ENCODE measurements at places on chromosomes 6 and 20.

DNA sequence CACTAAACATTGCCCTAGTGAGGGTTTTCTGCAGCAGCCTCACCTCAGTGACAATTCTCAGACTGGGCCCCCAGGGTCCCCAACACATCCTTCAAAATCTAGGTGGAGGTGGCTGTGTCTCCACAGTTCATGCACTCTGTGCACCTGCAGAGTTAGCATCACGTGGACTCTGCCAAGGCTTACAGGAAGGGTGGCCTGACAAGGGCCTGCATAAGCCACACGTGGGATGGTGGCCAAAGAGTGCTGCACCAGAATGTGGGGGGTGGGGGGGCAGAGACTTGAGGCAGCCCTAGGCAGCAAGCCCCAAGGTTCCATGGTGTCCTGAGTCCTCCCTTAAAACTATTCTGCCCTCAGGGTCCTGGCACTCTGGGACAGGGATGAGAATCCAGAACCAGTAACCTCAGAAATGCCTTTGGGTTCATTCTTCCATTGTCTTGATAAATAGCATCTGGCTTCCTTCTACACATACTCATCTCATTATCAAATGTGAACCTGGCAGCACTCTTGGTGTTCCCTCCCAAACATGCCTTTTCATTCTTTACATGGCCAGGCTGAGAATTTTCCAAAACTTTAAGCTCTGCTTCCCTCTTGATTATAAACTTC, 1.6 kb upstream of the SERPINB1 start:
- DNase-seq, result no peak

DNA sequence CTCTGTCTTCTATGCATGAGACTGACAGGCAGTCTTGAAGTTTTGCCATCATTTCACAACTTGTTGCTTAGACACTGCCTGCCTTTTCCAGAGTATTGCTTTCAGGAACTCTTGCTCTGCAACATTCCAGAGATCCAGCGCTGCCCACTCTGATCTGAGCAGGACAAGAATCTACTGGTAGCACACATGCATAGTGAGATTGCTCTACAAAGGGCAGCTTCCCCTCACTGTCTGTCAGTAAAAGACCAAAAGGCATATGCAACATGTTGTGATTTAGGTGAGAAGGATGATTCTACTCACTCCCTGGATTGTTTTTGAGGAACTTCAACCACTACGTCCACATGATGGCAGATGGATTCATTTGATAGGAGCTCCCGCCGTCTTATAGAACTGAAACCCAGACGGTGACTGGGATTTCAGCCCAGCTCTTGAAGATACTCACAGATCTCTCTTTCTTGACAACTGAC, 259.1 kb downstream of the ARID1B start:
- no peak for DNase-seq

- DNase-seq, result peak; percentile 92
These were observed 61.6 kb downstream of the RAB44 start for GRCh38 chr6:36759148-36759759.

GRCh38 chr20:57461726-57462125, 63.2 kb downstream of the CTCFL start:
- DNase-seq, result no peak

GRCh38 chr20:64051561-64052325, 2.3 kb upstream of the SOX18 start:
- no peak for DNase-seq

GRCh38 chr20:21189761-21190523, 64.1 kb downstream of the KIZ start:
- DNase-seq, result peak; percentile 42

DNA sequence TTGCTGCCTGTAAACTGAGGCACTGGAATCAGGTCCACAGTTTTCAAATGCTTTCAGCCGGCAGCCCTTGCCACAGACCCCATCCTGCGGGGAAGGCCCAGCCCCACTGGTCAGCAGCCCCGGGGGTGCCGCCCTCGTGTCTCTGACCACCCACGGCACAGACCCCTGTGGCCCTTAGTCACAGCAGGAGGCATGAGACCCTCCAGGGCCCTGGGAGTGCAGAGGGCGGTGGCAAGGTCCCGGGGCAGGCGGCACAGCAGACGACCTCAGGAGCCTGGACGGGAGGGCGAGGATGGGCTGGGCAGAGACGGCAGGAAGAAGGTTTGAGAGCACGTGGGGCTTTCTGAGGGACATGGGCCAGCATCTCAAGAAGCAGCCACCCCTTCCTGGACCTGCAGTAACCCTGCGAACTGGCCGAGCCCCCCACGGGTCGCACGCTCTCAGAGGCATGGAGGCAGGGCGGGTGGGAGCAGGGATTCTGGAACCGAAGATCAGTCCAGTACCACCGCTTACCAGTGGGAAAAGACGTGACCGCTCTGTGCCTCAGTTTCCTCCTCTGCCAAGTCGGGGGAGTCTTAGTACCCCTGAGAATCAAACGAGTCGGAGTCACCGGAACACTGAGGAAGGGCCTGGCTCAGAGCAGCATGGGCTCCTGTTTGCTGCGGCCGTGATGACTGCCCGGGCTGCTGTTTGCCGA, 140.7 kb downstream of the TAF4 start:
- DNase-seq, result no peak

DNA sequence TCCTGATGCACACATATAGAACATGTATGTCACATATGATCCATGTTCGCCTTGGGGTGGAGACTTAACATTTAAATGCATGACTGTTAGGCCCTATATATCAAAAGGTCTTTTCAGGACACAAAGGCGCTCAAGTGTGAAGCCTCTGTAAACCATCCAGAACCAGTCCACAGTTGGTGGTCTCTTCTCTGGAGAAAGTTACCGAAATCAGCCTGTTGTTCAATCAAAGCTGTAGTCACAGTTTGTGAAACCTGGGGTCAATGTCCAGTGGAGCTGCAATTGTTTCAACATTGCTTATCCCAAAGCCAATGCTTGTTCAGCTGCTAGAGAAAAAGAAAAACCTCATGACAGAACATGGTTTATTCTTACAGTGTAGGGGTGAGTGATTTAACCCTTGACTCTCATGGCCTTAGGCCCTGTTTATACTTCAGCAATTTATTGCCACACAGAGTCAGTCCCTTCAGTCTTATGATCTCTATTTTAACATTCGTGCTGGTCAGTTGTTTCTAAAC, 193.6 kb upstream of the CST7 start:
- no peak for DNase-seq

DNA sequence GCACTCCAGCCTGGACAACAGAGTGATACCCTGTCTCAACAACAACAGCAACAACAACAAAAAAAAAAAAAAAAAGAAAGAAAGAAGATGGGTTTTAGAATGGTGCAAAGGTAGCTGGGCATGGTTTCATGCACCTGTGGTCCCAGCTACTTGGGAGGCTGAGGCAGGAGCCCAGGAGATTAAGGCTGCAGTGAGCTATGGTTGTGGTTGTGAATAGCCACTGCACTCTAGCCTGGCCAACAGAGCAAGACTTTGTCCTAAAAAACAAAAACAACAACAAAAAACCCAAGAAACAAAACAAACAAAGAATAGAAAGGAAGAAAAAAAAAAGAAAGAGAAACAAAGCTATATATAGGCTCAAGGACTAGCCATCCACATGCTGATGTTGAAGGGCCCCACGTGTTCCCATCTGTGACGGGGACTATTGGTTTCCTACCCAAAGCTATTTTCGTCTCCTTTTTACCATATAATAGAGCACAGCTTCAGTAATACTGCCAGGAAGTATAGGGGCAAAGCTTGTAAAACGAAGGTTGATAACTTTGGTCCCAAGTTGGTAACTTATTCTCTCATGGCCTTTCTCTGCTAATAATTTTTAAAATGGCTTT, 7.9 kb upstream of the EEF1E1 start:
- DNase-seq, result no peak

- DNase-seq, result no peak
These were observed 269.5 kb upstream of the CITED2 start for GRCh38 chr6:139643986-139644385.

GRCh38 chr6:104995989-104996617, 39.2 kb downstream of the LIN28B start:
- DNase-seq, result no peak

GRCh38 chr6:80440496-80441115, 334.1 kb downstream of the BCKDHB start:
- no peak for DNase-seq

DNA sequence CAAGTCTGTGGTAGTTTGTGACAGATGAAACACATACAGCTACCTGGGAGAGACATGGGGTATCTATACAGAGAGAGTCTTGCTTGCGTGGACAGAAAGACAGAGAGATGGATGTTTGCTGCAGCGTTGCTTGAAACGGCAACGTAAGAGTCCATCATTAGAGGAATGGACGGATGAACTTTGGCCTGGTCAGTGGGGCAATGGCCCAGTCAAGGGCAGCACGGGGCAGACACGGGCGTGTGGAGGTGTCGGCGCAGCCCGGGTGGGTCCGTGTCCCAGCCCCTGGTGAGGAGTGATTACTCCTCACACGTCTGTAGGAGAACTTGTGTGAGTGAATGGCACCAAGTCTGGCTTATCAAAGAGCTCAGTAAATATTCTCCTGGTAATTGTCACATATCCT, 21.9 kb downstream of the DACT2 start:
- no peak for DNase-seq

GRCh38 chr6:139355172-139355571, 19.3 kb downstream of the CITED2 start:
- DNase-seq, result no peak

GRCh38 chr6:88238065-88238464, 71.9 kb upstream of the CNR1 start:
- peak; percentile 40 for DNase-seq

GRCh38 chr6:7628479-7628878, 38.5 kb downstream of the SNRNP48 start:
- DNase-seq, result no peak

- DNase-seq, result no peak
These were observed 78.0 kb upstream of the SMIM8 start for GRCh38 chr6:87244380-87244779.

DNA sequence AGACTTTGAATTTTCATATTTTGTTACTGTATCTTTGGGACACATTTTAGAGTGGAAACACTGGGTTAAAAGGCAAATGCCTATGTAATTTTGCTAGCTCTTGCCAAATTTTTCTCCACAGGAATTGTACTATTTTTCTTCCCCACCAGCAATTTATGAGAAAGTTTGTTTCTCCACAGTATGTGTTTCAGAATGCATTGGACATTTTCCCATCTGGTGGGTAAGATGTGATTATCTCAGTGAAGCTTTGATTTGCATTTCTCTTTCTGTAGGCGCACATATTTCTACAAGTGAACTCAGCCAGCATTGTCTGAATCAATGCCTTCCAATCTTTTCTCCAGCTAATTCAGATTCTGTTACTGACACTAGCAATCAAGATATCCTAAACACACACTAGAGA, 157.8 kb downstream of the RCAN2 start:
- no peak for DNase-seq

DNA sequence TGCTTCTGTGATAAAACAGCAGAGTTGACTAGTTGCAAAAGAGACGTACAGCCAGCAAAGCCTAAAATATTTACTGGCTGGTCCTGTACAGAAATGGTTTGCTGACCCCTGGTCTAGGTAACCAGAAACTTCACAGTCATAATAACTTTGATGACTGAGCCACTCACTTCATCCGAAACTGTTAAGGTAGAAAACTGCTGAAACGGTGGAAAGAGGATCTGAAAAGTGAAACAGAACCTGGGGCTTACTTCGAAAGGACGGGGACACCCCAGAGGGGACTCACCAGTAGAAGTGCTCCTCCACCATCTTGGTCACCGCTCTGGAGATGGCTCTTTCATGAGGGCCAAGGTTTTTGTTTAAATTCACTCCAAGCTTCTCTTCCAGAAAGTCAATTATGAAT, 16.4 kb downstream of the FAXC start:
- DNase-seq, result no peak

GRCh38 chr20:51563486-51564332, 21.2 kb upstream of the NFATC2 start:
- peak; percentile 59 for DNase-seq

DNA sequence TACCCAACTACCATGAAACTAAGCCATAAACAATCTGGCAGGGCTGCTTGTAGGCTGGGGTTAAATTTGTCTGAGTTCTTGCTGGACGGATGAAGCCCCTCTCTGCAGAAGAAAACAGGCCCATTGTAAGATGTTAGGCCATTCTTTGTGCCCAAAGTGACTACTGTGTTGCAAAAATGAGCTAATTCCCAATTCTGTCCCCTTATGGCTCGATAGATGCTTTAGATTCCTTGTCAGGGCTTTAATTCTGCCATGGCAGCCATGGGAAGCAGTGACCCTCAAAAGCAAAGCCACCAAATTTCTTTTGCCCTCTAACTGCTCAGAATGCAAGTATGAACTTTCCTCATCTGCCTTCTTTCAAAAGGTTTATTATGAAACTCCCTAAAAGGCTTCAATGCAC, 45.2 kb downstream of the LAMA4 start:
- DNase-seq, result no peak

DNA sequence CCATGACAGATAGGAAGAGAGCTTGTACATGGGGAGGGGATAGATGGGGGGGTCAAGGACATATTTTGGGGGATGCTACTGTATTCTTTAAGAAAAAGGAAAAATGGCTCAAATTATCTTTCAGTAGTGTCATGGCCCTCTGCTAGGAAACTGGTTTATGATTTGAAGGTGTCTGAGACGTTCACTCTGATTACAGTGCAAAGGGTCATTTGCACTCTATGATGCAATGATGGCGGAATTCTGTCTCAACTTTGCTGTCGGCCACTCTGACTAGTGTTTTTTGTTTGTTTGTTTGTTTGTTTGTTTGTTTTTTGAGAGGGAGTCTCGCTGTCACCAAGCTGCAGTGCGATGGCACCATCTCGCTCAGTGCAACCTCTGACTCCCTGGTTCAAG, 180.0 kb downstream of the SOX4 start:
- DNase-seq, result no peak

DNA sequence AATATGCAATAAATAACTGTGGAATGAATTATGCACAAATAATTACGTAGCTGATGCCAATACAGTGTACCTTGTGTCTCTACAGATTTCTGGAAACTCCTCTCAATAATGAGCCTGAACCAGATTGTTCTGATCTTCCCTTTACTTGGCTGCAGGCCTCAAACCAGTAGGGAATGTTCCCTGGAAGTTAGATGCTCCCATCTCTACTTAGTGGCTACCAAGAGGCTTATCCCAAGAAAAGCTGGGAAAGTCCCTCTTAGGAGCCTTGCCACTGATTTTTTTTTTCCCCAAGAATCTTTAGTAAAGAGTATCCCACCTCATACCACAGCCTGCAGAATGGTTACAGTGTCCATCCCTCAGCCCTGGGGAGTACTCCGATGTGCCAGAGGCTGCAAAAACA, 702.1 kb downstream of the RFPL4B start:
- DNase-seq, result no peak

DNA sequence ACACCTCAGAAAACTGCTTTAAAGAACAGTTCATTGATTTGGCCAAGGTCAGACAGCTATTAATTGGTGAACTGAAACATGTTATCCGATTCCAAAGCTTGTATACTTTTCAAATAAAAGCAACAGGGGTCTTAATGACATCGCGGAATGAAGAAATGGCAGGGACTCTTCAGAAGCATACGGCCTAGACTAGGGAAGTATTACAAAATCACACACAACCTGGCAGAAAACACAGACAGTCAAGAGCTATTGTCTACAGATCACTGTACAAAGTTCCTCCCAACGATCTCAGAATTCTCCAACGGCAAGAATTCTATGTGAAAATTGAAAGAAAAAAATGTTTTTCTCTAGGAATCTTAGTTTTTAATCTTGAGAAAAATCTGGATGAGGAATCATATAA, 105.5 kb downstream of the PTPRK start:
- DNase-seq, result no peak

All from HEK293T (cell line).